Neural crest cell (in vitro differentiated cells): ENCODE measurements at places on chromosomes 2 and 18. TPM values are rescaled to one million over a fixed set of nuclear protein-coding genes. Genes with fewer than 3 reads are reported as not detected.

LBX2 gene
- total RNA-seq: 0.28 TPM in 1 of 2 replicates, not detected in the other

DPP4 gene
- total RNA-seq: 0.82 and 1.6 TPM in 2 replicates

ALPG gene
- not detected in 2 replicates for total RNA-seq

ACVR1C gene
- total RNA-seq: 0.09 and 0.26 TPM in 2 replicates

FBXO15 gene
- total RNA-seq: 1.7 and 2.7 TPM in 2 replicates

CFAP65 gene
- 0.93 and 1.4 TPM in 2 replicates for total RNA-seq

GLI2 gene
- total RNA-seq: 48.8 and 49.1 TPM in 2 replicates
